NCI-H1436 treated with DMSO at 0.1 percent for 48 hours (cell line): ENCODE measurements at places on chromosomes 2 and 18.

DNA sequence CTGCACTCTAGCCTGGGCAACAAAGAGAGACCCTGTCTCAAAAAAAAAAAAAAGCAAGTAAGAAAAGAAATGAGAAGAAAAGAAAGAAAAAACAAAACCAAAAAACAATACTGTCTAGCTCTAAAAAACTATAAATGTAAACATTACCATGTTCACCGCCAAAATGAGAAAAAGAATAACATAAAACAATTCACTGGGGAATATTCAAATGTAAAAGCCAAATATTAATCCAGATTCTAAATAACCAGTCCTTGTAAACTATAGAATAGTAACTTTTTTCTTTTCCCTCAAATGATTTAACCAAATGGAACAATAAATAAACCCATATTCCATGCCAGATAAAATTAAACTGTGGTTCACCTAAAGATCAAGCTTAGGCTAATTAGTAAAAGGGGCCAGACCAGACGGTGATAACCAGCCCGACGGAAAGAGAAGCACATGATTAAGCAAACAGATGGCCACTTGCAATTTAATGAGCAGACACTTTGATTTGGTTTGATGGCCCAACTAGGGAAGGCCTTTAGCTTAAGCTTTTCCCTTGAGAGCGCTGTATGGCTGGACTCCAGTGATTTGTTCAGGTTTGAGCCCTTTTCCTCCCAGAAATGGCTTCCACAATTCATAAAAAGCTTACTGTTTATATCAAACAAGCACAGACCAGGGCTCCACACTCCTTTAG, 39.4 kb upstream of the ZNF397 start:
- no peak for DNase-seq

GRCh38 chr2:171327043-171327496, 106.7 kb downstream of the METTL8 start:
- DNase-seq = no peak

- DNase-seq = no peak
Observed at GRCh38 chr2:43676322-43677050, at the start of gene C1GALT1C1L. C1GALT1C1L (minus strand) TSS chr2:43676429; CDS start chr2:43676322, 107 bp downstream.

DNA sequence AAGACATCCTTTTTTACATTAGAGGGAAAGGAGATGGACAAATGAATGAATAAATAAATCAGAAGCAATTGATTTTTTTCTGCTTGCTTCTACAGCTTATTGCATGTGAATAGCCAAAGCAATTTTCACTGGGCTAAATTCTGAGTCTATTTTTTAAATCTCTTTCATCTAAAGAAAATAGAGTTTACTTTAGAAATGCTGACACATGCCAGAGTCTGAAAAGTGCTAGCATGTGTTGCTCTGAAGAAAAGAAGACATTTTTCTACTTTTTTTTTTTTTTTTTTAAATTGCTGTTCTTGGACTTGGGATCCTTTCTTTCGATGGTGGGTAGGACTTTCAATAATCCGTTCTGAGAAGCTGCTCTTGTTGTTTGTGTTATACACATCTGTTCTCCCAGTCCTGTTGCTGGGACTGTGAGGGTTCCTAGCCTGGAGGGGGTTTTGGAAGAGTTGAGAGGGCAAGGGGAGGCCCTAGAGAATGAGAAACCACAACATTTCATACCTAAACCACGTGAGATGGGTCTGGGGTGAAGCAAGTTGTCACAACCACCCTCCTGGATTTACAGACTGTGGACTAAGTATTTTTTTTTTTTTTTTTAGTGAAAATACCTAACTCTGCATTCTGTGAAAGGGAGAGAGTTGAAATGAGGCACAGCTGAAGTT, 193.5 kb downstream of the PRKCE start:
- DNase-seq = no peak

DNA sequence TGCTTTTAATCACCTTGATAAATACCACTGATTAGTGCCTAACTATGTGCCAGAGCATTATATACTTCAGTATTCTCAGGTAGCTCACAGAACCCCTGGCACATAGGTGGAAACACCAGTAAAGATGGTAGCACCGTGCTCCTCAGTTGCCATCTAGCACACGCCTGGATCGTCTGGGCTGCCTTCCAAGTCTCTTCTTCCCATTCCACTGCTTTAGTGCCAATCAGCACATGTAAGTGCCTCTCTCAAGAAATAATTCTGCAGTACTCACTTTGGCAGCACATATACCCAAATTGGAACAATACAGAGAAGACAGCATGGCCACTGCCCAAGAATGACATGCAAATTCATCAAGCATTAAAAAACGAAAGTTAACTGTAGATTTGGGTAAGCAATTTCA, 13.0 kb downstream of the POLR2D start:
- DNase-seq = no peak

DNA sequence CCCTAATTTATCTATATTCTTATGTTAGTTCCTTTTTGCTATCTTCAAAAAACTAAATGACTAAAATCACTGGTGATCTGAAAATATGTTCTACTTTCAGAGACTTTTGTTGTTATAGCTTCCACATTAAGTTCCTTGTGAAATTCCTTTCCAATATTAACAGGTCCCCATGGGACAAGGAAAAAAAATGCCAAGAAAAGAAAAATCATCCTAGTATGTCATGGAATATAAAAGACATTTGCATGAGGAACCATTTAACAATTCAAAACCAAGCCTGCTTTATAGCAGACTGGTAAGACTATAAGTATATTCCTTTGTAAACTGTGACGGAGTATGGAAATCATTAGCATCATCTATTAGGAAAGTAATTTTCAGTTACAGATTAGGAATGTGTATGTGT, 48.1 kb downstream of the COBLL1 start:
- no peak for DNase-seq

DNA sequence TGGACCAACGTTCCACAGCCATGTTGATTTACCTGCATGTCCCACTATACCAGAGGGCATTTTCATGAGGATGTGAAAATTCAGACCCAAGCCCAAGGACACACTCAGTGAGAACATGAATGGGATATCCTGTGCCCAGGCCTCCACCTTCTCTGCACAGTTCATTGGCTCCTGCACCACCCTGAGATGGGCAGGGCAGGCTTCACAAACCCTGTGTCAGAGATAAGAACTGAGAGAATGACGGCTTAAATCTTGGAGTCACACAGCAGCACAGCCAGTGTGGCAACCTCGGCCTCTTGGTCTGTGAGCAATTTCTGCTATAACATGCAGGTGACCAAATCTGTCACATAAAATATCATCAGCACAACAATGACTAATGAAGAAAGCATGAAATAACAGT, 71.9 kb downstream of the UXS1 start:
- DNase-seq = no peak

DNA sequence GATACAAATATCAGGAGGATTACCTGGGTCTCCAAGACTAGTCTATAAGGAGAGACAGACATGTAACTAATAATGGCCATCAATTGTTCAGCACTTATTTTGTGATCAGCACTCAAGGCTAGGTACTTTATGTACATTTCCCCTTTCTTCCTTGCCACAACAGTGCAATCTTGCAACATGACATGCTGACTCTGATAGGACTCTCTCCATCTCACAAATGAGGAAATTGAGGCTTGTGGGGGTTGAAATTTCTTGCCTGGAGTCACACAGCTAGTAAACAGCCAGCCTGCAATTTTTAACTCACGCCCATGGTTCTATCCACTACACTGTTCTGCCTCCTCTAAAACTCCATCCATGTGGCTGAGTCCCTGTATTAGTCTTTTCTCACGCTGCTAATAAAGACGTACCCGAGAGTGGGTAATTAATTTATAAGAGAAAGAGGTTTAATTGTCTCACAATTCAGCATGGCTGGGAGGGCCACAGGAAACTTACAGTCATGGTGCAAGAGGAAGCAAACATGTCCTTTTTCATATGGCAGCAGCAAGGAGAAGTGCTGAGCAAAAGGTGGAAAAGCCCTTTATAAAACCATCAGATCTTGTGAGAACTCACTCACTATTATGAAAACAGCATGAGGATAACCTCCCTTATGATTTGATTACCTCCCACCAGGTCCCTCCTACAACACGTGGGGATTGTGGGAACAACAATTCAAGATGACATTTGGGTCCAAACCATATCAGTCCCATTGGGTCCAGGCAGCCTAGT, 302.4 kb downstream of the PLCL1 start:
- no peak for DNase-seq

- no peak for DNase-seq
Observed at GRCh38 chr2:53913721-53914120, 54.0 kb upstream of the GPR75 start.

GRCh38 chr2:28252311-28252710, 140.3 kb upstream of the FOSL2 start:
- no peak for DNase-seq

DNA sequence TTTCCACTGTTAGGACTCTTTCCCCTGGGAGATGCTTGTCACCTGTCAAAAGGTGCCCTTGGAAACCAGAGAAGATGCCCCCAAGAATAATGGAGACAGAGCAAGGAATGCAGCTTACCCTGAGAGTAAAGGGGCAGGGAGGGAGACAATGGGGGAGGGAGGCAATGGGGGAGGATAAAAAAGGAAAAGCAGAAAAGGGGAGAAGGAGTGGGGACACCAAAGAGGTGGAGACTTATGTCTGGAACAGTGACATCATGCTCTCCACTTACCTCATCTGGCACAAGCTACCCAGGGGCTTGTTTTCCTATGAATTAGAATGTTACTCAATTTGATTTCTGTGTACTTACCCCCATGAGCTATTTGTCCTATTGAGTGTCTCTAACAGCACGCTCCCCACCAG, 67.9 kb downstream of the MRO start:
- DNase-seq = no peak

- DNase-seq = no peak
Observed at GRCh38 chr2:155600296-155600695, 732.2 kb downstream of the NR4A2 start.

- no peak for DNase-seq
Observed at GRCh38 chr2:19691892-19692291, 209.9 kb downstream of the TTC32 start.

DNA sequence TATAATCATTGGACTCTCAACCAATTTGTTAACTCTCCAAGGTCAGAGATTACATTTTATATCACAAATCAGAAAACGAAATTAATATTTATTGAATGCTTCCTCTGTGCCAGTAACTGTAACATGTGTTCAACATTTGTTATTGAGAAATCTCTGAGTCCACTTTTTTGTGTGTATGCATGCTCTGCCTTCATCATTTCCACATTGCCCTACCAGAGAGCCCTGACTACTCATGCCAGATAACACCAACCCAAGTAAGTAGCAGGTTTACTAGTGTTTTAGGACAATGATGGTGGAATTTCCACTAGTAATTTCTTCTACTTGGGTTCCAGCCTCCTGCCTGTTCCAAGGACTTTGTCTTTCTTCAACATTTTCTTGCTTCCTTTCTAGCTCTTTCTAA, 14.2 kb upstream of the FAP start:
- DNase-seq = no peak

GRCh38 chr18:2961821-2962220, 51.1 kb downstream of the LPIN2 start:
- DNase-seq = no peak

- DNase-seq = no peak
Observed at GRCh38 chr2:148603562-148603920, 41.0 kb upstream of the EPC2 start.

DNA sequence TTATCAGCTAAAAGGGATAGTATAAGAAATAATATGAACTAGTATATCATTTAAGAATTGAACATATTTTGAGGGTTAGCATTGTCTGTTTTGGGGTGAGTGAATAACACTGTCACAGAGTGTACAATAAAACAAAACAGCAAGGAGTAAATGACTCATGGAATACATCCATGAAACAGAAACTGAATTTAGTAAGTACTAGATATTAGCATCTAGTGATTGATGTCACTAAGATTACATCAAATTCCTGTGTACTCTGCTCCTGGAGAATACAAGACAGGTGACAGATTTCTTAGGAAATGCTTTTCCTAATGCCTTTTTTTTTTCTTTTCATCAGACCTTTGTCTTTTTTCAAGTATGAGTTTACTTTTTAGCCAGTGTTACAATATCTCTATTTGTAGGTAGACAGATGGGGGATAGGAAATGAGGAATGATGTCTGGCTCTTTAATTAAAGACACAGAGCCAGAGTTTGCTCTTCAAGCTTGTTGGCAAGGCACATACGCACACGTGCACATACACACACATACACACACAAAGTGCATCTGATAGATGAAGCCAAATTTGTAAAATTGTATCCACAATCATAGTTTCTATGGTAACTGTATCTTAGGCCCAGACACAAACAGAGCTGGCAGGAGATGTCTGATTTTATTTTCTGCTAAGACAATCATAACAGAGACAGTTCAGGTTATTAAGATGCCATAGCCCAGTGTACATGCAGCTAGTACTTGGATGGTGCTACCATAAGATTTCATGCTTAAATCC, 138.2 kb upstream of the NRP2 start:
- DNase-seq = no peak

DNA sequence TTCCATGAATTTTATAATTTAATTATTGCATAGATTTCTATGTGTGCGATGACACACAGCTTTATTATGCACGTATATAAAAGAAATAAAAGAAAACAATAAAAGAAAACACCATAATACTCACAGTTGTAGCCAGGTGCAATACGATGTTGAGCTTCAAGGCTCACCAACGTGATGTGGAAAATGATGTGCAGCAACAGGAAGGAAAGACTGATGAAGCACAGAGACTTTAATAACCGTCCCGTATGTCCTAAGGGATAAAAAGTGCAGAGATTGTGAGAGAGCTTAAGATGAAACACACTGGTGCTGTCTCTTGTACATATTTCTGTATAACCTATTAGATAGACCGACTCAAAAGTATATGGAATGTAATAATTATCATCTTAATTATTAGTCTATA, 170.0 kb downstream of the PIEZO2 start:
- DNase-seq = no peak

DNA sequence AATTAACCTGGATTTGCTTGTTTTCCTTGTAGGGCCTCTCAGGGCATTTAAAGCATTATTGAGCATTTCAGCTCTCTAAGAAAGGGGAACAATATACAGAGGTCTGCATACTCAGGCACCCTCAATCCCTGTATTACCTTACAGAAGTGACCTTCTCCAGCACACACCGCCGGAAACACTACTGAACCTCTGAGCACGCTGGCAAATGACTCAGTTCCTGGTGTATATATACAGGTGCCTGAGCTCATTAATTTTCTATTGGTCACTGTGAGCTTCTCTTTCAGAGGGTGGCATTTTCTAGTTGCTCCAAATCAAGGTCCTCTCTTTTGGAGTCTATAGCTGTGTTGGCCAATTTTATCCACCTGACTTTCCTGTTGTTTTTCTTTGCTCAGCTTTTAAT, 85.2 kb upstream of the COPS8 start:
- no peak for DNase-seq
